Dermis lymphatic vessel endothelial cell (primary cell): ENCODE measurements at places on chromosomes 16 and 17. TPM values are rescaled to one million over a fixed set of nuclear protein-coding genes. Genes with fewer than 3 reads are reported as not detected.

SBK1 gene
- total RNA-seq: under 0.01 TPM in 2 replicates

CDH3 gene
- total RNA-seq: 0.11 TPM in 1 of 2 replicates, not detected in the other

LCAT gene
- 2.8 and 3.0 TPM in 2 replicates for total RNA-seq

GPR142 gene
- total RNA-seq: not detected in 2 replicates

KRTAP9-4 gene
- total RNA-seq: not detected in 2 replicates

CTF1 gene
- total RNA-seq: 0.09 and 0.33 TPM in 2 replicates

CBX8 gene
- 1.8 and 2.7 TPM in 2 replicates for total RNA-seq

SMG6 gene
- 20.5 and 29.8 TPM in 2 replicates for total RNA-seq

C16orf46 gene
- 0.26 and 0.54 TPM in 2 replicates for total RNA-seq

TBC1D3E gene
- 1.4 TPM in 1 of 2 replicates, not detected in the other for total RNA-seq

RAD51D gene
- 9.0 and 9.6 TPM in 2 replicates for total RNA-seq

TNP2 gene
- not detected in 2 replicates for total RNA-seq

TBX6 gene
- 0.11 and 0.26 TPM in 2 replicates for total RNA-seq
